Activated naive CD8-positive, alpha-beta T cell treated with anti-CD3 and anti-CD28 coated beads for 36 hours (primary cell): ENCODE measurements at places on chromosomes 16 and 17.

DNA sequence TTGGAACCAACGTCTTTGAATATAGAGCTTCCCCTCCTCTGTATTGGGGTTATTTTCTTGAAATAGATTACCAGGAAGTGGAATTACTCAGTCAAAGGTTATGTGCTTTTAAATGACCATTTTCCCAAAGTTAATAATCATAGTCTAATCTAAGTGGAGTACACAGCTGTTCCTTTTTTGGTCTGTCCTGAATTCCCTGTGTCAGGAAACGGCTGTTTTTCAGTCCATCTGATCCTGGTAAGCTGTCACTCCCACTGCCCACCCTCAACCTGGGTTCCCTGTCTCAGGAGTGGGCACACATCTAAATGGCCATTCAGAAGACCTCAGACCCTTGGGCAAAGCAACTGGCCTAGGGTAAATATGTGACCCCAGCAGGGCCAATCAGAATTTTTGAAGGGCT is 57.6 kb upstream of the KSR1 start:
- no peak for DNase-seq

GRCh38 chr17:40315206-40315605 is 6.2 kb downstream of the RARA start:
- DNase-seq = no peak

GRCh38 chr17:70181866-70182265 is 12.5 kb downstream of the KCNJ2 start:
- DNase-seq = no peak

GRCh38 chr16:85081038-85081437 is 31.2 kb downstream of the CIBAR2 start:
- no peak for DNase-seq

- DNase-seq = no peak
These were observed 33.6 kb upstream of the XYLT2 start for GRCh38 chr17:50312308-50312707.

DNA sequence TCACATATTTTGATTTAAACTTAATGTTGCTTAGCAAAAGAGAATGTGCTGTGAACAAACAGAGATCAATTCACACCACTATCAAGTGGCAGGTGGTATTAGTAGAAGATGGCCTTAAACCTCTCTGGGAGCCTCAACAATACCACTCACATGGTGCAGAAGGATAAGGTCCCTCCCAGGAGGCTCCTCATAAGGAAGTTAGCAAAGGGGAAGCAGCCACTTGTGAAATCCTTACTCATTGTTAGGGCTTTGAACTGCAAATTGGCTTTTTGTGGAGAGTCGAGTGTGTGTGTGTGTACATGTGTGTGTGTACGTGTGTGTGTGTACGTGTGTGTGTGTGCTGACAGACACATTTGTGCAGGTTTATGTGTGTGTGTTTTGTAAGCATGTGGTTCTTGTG is 48.9 kb upstream of the ASIC2 start:
- DNase-seq = no peak

DNA sequence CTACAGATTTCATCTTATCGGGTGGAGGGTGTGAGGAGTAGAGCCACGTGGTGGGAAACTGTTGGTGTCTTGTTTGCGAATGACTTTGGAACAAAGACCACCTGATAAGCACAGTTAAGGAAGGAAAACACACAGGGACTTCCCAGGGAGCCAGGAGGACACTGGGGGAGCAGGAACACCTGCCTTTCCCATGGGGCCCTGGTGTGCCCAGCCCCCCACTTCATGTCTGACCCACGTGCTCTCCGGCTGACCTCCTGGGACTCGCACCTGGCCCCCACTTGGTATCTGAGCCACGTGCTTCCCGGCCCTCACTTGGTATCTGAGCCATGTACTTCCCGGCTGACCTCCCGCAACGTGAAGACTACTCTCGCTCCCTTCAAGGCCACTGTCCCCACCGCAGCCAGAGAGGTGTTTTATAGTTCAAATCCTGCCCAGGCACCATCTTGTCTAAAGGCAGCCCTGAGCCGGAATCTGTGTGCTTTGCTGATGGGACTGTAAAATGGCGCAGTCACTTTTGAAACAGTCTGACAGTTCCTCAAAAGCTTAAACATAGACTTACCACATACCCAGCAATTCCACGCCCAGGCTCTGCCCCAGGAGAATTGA is 5.4 kb upstream of the CSNK1D start:
- no peak for DNase-seq

- DNase-seq = no peak
These were observed 3.5 kb downstream of the FOXJ1 start for GRCh38 chr17:76137351-76138233.

- DNase-seq = no peak
These were observed 308.3 kb downstream of the CA10 start for GRCh38 chr17:51850201-51850600.
